Sigmoid colon (tissue), 7 donors: ENCODE measurements at places on chromosomes 12 and 14. TPM values are rescaled to one million over a fixed set of nuclear protein-coding genes. Genes with fewer than 3 reads are reported as not detected.
A peak's percentile ranks its signal among the peaks of the same experiment; 100 is the strongest.

DNA sequence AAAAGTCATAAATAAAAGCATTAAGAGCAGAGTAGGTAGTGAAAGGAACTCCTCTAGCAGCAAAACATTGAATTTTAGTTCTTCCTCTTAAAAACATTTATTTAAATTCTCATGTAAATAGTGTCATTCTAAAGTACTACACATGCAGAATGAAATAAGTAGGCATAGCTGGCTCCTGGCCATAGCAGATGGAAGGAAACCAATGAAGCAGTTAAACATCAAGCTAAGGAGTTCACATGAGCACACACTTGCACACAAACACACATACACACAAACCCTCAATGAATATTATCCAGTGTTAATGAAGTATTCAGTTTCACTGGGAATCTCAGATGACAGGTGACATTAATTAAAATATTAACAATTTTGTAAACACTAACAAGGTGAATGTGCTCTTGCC, 69.3 kb downstream of the SLC35F4 start:
- H3K27me3 ChIP-seq = no peaks in the 10 kb centered on the region
- no peaks in the 10 kb centered on the region for H3K36me3 ChIP-seq
- H3K27ac ChIP-seq = no peak overlapping the region
- H3K4me1 ChIP-seq = no peaks in the 10 kb centered on the region
- H3K4me3 ChIP-seq = no peak overlapping the region

DNA sequence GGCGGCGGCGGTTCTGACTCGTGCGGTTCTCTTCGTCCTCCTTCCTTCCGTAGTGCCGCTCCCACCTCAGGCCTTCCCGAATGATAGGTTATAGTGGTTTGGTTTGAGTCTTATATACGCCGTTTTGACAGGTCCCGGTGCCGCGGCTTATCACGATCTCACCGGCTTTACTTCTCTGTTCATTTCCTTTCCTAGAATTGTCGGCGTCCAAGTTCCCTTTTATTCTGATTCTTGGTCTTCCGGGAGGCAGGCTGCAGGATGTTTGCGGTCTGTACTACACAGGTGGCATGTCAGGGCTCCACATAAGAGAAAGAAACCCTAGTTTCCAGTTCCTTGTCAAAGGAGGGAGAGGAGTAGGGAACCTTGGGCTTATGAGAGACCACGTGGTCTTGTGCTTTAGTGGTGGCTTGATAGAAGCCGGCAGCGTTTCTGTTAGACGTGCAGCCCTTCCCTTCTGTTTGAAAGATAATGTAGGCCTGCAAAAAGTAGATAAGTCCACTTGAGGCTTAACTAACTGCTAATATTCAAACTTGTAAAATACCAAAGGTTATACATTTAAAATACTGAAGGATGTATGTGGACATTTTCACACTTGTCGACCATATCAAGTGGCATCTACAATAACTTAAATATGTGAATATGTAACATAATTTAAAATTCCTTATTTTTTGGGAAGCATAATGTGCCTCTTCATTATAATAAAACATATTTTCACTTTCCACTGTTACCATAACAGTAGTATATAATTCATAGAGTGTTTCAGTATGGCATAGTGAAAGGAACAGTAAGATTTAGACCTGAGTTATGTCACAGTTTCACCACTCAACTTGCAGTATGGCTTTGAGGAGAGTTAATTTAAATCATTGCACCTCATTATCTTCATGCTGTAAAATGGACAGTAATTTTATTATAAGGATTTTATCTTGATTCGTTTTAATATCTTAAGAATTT, 804 bp downstream of the USP15 start:
- DNase-seq = no peak
- H3K27ac ChIP-seq = peak overlapping the region; percentile 94
- H3K27me3 ChIP-seq = no peaks in the 10 kb centered on the region
- no peaks in the 10 kb centered on the region for H3K36me3 ChIP-seq
- peak overlapping the region; percentile 72 for H3K4me3 ChIP-seq

CRACR2A gene
- total RNA-seq = 4.2 TPM

GRCh38 chr12:64461634-64462414, 9.9 kb downstream of the TBK1 start:
- no peak overlapping the region for H3K4me3 ChIP-seq
- DNase-seq = no peak
- H3K27me3 ChIP-seq = no peaks in the 10 kb centered on the region
- peaks cover 60% of the 10 kb centered on the region for H3K36me3 ChIP-seq

SIX1 gene
- total RNA-seq = 0.71 TPM

DNA sequence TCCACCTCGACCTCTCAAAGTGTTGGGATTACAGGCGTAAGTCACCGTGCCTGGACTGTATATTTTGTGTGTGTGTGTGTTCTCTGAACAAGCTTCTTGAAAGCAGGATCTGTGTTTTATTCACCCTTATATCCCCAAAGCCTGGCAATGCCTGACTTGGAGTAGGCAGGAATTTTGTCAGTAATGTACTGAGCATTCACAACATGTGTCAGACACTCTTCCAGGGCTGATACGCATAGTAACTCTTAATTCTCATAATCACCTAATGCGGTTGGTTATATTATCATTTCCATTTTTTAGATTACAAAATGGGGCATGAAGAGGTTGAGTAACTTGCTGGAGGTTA, 50.4 kb upstream of the PLEKHG3 start:
- H3K36me3 ChIP-seq = no peaks in the 10 kb centered on the region
- peak overlapping the region; percentile 78 for H3K27ac ChIP-seq
- DNase-seq = no peak
- peaks cover 30% of the 10 kb centered on the region for H3K4me1 ChIP-seq
- H3K27me3 ChIP-seq = no peaks in the 10 kb centered on the region
- H3K4me3 ChIP-seq = no peak overlapping the region

DNA sequence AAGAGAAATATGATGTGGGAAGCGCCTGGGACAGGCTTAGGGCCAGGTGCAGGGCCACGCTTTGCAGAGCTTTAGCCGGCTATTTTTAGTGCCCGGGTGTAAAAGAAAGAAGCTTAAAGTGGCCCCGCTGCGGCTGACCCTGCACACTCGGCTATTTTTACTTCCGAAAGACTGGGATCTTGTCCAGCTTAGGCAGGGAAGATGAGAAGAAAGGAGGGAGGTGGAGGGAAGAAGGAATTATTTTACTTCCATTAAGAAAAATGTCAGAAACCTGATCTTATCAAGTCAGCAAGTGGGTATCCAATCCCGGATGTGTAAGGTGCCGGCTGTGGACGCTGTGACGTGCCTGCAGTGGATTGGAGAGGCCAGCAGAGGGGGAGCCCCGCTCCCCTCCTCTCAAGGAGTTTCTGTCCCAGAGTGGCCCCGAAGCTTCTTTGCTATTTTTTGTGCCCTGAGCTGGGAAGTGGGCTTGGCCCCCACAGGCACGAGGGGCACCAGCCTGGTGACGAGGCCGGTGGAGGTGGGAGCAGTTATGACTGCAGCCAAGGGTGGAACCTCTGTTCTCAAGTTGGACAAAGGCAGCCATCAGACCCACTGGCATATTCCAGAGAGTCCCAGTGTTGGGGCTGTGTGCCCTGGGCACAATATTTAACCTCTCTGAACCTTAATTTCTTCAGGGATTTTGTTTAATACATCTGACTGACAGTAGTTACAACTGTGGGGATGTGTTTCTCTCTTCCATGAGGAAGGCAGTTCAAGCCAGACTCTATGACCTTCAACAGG, 97.7 kb downstream of the ESRRB start:
- peak overlapping the region; percentile 28 for H3K4me3 ChIP-seq
- H3K36me3 ChIP-seq = no peaks in the 10 kb centered on the region
- DNase-seq = no peak
- H3K27me3 ChIP-seq = no peaks in the 10 kb centered on the region

- no peaks in the 10 kb centered on the region for H3K27me3 ChIP-seq
- DNase-seq = no peak
Measured at GRCh38 chr12:31756977-31757420, 28.2 kb upstream of the AMN1 start.

- no peak overlapping the region for H3K4me3 ChIP-seq
- no peaks in the 10 kb centered on the region for H3K27me3 ChIP-seq
- H3K4me1 ChIP-seq = peaks cover 90% of the 10 kb centered on the region
- no peak for DNase-seq
- H3K27ac ChIP-seq = peak overlapping the region; percentile 99
Measured at GRCh38 chr14:73762375-73762822, 48.2 kb upstream of the PNMA1 start.

DNA sequence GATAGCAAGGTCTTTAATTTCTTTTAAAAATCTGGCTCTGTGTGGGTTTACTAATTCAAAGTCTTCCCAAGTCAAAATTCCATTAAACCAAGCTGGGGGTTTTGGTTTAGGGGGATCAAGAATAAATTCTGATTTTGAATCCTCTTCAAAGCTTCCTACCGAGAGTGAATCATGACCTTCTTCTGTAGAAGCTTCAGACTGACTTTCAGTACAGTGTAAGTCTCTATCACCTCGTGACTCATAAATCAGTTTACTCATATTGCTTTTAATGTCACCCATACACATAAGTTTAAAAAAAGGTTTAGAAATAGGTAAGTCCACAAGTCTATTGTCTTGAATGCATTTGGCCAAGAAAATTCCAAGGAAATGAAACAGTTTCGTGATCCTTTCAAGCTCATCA, 80.6 kb upstream of the STRN3 start:
- peaks cover 100% of the 10 kb centered on the region for H3K36me3 ChIP-seq
- DNase-seq = no peak
- H3K4me3 ChIP-seq = no peak overlapping the region
- H3K4me1 ChIP-seq = no peaks in the 10 kb centered on the region
- no peaks in the 10 kb centered on the region for H3K27me3 ChIP-seq
- no peak overlapping the region for H3K27ac ChIP-seq

PAWR gene
- total RNA-seq = 24.5 TPM

C14orf180 gene
- 5.0 TPM for total RNA-seq

- H3K4me1 ChIP-seq = no peaks in the 10 kb centered on the region
- H3K4me3 ChIP-seq = no peak overlapping the region
- H3K36me3 ChIP-seq = no peaks in the 10 kb centered on the region
- H3K27ac ChIP-seq = no peak overlapping the region
- peaks cover 12% of the 10 kb centered on the region for H3K27me3 ChIP-seq
- DNase-seq = no peak
Measured at GRCh38 chr12:52971679-52972329, 22.9 kb downstream of the KRT18 start.

GRCh38 chr12:38915429-38916182, 10.2 kb upstream of the CPNE8 start:
- H3K27me3 ChIP-seq = no peaks in the 10 kb centered on the region
- no peaks in the 10 kb centered on the region for H3K4me1 ChIP-seq
- no peaks in the 10 kb centered on the region for H3K36me3 ChIP-seq
- no peak overlapping the region for H3K27ac ChIP-seq
- H3K4me3 ChIP-seq = no peak overlapping the region
- no peak for DNase-seq

DNA sequence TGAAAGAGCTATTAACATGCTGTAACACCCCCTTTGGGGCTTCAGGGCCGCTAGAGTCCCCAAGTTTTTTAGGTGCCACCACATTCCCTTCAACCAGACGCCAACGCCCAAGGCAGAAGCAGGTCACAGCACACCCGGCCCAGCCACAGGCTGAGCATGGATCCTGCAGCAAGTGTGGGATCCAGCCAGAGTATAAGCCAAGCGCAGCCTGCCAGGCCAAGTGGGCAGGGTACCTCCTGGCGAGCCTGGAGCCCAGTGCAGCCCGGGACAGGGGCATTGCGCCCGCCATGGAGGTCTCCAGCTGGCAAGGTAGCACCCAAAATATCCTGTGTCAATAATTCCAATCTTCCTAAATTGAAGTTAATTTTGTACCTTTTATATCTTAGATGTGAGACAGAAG, 55.5 kb downstream of the EML5 start:
- no peaks in the 10 kb centered on the region for H3K36me3 ChIP-seq
- H3K27me3 ChIP-seq = no peaks in the 10 kb centered on the region
- H3K27ac ChIP-seq = no peak overlapping the region
- H3K4me3 ChIP-seq = no peak overlapping the region
